Stimulated activated CD8-positive, alpha-beta memory T cell treated with anti-CD3 and anti-CD28 coated beads, Interleukin-2, amount 100 ng/mL, for 1 hour (primary cell): ENCODE measurements at places on chromosomes 12 and 14.

DNA sequence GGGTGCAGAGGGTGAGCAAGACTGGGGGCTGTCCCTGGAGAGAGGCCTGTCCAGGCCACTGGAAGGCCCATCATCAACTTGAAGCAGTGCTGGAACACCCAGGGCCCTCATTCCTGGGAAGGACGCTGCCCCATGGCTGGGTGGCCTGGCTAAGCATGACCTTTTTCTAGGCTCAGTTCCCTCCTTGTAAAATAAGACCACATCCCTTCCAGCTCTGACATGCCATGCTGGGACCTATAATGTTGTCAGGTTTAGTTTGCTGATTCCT lies 62.8 kb downstream of the SYNE3 start:
- no peak for DNase-seq

DNA sequence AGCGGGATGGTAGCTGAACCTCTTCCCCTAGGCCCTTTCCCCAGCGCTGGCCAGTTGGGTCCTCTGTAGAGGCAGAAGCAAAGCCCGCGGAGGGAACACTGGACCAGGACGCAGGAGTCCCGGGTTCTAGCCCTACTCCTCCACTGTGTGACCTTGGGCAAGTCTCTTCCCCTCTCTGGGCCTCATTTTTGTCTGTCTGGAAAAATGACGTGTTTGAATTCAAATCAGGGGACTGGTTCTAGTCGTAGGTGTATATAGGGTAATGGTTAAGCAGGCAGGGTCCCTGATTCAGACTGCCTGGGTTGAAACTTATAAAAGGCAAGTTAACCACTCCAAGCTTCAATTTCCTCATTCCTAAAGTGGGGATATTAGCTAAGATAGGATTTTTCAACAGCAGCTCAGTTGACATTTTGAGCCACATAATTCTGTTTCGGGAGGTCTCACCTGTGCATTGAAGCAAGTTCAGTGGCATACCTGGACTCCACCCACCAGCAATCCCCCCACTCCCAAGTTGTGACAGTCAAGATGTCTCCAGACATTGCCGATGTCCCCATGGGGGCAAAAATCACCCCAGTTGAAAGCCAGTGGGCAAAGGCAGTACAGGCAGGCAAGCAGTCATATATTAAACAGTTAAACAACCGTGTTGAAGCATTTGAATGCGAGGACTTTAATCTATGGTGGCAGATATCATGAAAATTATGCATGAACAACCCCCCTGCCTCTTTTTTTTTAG lies 899 bp downstream of the TPCN1 start:
- no peak for DNase-seq

GRCh38 chr12:92034083-92034482 lies 111.6 kb downstream of the BTG1 start:
- DNase-seq: no peak

GRCh38 chr12:124173692-124174091 lies 121.2 kb upstream of the RFLNA start:
- no peak for DNase-seq

- DNase-seq: no peak
These were observed 4.5 kb downstream of the TMX1 start for GRCh38 chr14:51244591-51244990.

DNA sequence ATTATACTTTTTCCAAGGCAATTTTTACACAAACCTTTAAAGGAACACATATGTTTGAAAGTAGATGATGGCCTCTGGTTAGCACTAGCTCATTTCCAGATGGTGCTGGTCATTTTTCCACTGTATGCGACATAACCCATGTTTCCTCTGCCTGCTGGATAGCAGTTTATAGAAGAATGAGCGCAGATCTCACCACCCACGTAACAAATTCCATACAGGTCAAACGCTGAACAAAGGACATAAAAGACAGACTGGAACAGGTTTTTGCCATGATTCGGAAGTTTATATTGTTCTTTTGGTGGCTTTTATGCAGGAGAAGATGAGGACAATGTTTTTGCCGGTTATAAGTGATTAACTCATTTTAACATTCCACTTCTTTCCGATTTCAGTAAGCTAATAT lies 30.7 kb downstream of the PPP1R36 start:
- DNase-seq: no peak

DNA sequence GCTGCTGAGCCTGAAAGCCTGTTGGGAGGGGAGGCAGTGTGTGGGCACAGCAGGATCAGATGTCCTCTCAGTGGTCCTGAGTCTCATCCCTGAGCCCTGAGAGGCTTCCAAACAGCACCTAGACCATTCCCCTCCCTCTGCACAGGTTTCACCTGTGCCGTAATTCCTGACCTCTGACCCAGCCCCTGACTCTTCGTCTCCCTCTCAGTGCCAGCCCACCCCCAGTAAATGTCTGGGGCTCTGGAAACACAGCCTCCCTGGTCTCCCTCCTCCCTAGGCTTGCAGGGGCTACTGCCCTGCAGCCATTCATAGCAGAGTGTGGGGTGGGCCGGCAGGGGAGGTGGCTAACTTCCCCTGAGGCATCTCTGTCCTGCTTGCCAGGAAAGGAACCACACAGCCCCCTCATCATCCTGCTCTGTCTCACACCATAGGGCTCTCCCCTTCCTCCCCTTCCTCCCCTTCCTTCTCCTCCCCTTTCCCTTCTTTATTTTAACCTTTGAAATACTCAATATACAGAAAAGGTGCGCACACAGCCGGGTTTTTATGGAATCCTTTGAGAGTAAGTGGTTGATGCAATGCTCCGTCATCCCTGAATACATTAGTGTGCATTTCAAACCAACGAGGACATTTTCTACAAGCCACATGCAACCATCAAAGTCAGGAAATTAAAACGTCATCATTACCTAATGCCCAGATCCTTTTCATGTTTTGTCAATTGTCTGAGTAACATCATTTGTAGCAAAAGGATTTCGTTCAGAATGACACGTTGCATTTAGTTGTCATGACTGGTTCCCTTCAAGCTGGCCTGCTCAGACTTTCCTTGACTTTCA lies 67.0 kb downstream of the PRMT8 start:
- DNase-seq: no peak

- no peak for DNase-seq
These were observed at the start of gene PAWR for GRCh38 chr12:79690638-79691510. Gene PAWR, minus strand, starts transcription at chr12:79690964. Its CDS starts 720 bp downstream, at chr12:79690244.

- DNase-seq: no peak
These were observed 60.8 kb downstream of the PDE6H start for GRCh38 chr12:15033641-15034040.

DNA sequence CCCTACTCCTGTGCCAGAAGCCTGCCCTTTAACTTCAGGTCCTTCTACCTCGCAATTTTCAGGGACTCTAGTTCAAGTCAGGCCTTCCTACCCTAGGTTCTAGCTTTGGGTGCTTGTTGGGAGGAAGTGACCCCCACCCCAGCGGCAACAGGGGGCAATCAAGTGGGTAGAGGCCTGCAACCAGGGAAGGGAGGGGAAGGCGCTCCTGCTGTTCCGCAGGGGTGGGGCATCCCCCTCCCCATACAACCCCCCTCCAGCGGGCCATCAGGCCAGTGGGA lies 204 bp upstream of the PRPH start:
- no peak for DNase-seq

DNA sequence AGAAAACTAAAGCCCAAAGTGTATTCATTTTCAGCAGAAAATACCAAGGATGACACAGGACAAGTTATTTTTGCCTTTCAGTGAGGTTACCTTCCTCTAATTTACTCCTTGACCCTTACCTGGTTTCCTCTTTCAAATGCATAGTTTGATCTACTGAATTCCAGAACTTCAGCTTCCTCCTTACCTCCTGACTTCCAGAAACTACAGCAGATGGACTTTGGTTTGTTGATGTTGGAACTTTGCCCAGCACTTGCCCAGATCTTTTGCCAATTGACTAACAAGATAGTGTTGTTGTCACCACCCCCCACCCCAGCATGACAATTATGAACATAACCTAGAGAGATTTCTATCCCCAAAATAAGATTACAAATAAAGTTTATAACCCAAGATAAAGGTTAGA lies 63.2 kb downstream of the NAV3 start:
- no peak for DNase-seq

DNA sequence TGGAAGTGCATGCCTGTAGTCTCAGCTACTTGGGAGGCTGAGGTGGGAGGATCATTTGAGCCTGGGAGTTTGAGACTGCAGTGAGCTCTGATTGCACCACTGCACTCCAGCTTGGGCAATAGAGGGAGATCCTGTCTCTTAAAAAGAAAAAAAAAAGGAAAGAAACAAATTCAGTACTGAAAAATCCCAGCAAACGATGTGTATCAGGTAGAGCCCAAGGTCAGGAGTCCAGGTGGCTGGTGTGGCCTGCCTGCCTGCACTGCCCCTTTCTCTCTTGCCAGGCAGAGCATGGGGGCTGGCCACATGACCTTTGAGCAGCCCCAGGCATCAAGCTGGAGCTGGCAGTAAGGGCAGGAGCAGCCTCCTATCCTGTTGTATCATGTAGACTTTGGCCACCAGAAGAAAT lies 31.8 kb downstream of the ELK3 start:
- no peak for DNase-seq

DNA sequence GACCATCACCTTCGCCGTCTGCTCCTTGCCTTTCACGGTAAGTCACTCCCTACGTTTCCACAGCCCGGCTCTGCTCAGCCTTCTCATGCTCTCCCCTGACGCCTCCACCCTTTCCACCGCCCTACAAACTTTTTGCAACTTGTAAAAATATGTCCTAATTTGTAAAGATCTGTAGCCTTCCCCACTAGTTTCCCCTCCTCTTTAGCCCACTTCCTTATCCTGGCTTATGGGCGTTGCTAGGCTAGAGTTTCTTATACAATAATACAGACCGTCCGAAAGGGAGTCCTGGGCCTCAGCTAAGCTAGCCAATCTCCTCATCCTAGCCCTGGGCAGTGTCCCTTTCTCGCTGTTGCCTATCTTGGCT lies 1.2 kb downstream of the PTGER2 start:
- no peak for DNase-seq

DNA sequence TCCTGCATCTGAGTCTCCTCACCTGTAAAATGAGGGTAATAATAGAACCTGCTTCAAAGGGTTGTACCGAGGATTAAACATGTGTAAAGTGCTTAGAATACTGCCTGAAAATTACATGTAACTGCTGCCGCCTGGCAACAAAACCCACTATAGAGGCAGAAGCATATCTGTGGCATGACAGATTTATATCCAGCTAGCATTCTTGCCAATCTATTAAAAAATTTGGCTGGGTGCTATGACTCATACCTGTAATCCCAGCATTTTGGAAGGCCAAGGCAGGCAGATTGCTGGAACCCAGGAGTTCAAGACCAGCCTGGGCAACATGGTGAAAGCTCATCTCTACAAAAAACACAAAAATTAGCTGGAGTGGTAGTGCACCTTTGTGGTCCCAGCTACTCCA lies 16.4 kb upstream of the KSR2 start:
- DNase-seq: no peak

DNA sequence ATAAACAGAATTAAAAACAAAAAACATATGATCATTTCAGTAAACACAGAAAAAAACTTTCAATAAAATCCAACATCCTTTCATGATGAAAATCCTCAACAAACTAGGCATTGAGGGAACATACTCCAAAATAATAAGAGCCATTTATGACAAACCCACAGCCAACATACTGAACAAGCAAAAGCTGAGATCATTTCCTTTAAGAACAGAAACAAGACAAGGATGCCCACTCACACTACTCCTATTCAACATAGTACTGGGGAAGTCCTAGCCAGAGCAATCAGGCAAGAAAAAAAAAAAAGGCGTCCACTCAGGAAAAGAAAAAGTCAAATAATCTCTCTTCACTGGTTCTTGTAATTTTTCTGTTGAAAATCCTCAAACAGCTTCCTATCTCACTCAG lies 30.1 kb downstream of the MRPL42 start:
- DNase-seq: no peak

- no peak for DNase-seq
These were observed 26.4 kb downstream of the SPIC start for GRCh38 chr12:101501410-101501995.
